Stimulated activated CD8-positive, alpha-beta memory T cell treated with anti-CD3 and anti-CD28 coated beads, Interleukin-2, amount 100 ng/mL, for 48 hours (primary cell): ENCODE measurements at places on chromosomes 16 and 17.

GRCh38 chr17:15944759-15945526 lies at the start of gene ADORA2B:
ADORA2B (plus strand) TSS chr17:15945130; CDS start chr17:15945249, 119 bp downstream.
- peak; percentile 40 for DNase-seq

- DNase-seq: no peak
These were observed 17.3 kb downstream of the COG1 start for GRCh38 chr17:73210002-73210678.

DNA sequence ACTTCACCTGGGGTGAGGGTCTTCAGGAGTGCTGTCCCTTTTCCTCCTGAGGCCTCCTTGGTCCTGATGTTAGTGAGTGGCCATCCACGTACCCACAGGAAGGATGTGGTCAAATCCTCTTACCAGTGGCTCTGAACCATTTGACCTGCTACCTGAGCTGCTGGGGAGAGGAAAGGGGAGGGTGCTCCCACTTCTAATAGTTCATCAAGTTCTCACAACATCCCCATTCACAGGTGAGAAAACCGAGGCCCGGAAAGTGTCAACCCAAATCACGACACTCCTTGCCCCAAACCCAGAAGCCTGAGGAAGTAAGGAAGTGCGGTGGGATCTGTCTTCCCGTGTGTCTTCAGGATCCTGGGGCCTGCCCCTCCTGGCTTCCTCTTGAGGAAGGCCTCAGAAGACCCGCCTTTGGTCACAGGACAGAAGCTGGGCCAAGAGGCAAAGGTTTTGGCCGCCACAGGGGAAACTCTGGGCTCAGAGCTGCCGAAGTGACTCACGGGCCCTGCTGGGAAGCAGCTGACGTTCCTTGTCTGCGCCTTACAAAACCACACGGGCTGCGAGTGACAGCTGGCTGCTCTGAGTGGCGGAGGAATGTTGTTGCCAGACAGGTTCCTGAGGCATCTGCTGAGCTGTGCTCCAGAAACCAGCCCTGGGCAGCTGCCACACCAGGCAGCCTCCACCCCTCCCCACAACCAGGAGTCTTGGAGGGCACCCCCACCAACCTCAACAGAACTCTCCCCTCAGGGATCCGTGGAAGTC lies 13.9 kb upstream of the KIFC3 start:
- DNase-seq: peak; percentile 34

- peak; percentile 49 for DNase-seq
These were observed 36.8 kb downstream of the HS3ST3B1 start for GRCh38 chr17:14337596-14338079.

DNA sequence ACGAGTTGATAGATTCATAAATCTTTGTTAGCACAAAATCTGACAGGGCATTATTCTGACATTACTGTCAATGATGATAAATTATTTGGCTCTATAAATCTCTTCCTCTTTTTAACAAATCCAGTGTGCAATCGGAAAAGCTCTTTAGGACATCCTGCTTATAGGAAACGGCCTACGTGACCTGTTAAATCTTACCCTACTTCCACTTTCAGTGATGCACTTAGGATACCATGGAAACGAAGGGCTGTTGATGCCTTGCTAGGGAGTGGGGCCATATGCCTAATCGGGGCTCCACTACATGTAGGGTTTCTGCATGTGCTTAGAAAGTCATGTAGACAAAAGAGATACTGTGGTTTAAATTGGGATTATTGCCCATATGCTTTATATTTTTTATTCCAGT lies 27.2 kb downstream of the ZNF594 start:
- DNase-seq: no peak

- no peak for DNase-seq
These were observed 322.5 kb downstream of the C16orf95 start for GRCh38 chr16:86994651-86995171.

GRCh38 chr16:12998361-12999085 lies 97.1 kb downstream of the SHISA9 start:
- no peak for DNase-seq
